ENCODE measurements at places on chromosomes 4 and X.

GRCh38 chr4:150960079-150960478 is 55.0 kb downstream of the LRBA start:
- no peak for DNase-seq

DNA sequence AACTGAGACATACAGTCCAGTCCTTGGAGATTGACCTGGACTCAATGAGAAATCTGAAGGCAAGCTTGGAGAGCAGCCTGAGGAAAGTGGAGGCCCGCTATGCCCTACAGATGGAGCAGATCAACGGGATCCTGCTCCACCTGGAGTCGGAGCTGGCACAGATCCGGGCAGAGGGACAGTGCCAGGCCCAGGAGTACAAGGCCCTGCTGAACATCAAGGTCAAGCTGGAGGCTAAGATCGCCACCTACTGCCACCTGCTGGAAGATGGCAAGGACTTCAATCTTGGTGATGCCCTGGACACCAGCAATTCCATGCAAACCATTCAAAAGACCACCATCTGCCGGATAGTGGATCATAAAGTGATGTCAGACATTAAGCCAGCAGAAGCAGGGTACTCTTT is 20.4 kb upstream of the FRMPD3 start:
- DNase-seq, result peak; percentile 3

GRCh38 chr4:54723820-54724219 is 66.1 kb downstream of the KIT start:
- DNase-seq, result no peak

GRCh38 chrX:150200361-150200760 is 162.8 kb upstream of the MAMLD1 start:
- no peak for DNase-seq

DNA sequence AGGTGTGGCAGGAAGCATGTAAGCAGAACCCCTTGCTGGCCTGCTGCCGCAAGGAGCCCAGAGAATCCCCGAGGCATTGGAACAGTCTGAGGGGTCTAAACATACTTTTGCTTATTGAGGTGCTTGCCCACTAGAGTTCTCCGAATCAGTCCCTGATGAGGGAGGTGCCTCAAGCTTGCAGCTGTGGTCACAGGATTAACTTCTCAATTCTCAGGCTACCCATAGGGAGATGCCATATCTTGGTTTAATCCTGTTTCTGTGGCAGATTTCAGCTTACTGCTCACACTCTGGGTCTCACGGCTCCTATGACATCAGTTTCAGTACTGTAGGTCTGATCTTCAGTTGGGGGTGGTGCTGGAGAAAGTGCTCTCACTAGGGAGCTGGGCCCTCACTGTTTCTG is 39.9 kb downstream of the CCNG2 start:
- DNase-seq, result no peak

GRCh38 chr4:118557298-118557851 is 127.8 kb upstream of the METTL14 start:
- DNase-seq, result no peak

DNA sequence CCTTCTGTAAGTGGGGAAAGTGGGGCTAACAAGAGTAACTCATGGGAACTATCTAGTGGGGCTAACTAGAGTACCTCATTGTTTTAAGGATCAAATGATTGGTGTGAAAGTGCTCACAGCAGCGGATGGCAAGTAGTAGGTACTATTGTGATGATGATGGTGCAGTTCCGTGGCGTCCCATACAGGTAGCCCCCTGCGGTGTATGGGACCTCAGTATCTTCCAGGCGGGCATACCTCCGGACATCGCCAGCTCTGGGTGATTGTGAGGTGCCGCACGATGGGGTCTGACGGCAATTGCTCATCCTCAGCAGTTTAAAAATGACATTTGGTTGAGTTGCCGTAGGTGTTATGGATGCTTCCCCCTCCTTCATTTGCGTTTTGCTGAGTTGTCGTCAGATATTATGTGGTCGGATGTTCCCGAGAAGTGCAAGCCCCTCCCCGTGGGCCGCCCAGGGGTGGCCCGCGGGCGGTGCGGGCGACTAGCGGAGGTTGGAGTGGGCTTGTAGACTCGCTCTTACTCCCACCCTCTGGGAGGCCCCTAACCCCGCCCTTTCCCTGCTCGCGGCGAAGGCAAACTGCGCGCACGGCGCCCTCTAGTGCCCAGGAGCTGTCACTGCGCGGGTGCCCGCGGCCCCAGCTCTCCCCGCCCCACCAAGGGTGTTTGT is 18.3 kb upstream of the GPR101 start:
- DNase-seq, result peak; percentile 76

DNA sequence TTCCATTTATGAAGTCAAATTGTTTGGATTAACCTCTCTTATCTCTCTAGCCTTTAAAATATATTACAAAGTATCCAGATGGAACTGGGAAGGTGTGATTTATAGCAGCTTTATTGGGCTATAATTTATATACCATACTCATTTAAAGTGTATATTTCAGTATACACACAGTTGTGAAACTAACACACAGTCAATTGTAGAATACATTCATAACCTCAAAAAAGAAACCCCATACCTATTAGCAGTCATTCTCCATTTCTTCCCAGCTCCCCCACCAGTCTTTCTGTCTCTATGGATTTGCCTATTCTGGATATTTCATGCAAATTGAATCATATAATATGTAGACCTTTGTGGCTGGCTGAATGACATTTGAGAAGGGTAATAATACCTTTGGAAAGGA is 7.6 kb upstream of the NAP1L5 start:
- no peak for DNase-seq

DNA sequence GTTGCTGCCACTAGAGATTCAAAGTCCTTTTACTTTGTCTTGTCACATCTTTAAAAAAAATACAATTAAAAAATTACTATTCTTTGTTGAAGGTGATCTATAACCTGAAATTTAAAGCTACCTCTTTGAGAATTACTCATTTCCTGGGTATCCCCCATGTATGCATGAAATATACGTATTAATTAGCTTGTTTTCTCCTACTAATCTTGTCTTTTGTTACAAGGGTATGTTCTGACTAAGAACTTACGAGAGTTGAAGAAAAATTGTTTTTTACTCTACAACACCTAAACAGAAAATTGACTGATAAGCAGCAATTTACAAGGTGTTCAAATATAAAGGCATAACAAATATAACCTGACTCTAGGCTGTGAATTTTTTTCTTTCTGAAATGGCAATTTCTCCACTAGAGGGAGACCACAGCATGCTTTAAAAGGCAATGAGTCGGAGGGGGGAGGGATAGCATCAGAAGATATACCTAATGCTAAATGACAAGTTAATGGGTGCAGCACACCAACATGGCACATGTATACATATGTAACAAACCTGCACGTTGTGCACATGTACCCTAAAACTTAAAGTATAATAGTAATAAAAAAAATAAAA is 249.6 kb downstream of the OPHN1 start:
- no peak for DNase-seq

- no peak for DNase-seq
Measured at GRCh38 chrX:5733501-5733900, 495.2 kb downstream of the NLGN4X start.

GRCh38 chr4:118682928-118683327 is 2.3 kb upstream of the METTL14 start:
- no peak for DNase-seq

DNA sequence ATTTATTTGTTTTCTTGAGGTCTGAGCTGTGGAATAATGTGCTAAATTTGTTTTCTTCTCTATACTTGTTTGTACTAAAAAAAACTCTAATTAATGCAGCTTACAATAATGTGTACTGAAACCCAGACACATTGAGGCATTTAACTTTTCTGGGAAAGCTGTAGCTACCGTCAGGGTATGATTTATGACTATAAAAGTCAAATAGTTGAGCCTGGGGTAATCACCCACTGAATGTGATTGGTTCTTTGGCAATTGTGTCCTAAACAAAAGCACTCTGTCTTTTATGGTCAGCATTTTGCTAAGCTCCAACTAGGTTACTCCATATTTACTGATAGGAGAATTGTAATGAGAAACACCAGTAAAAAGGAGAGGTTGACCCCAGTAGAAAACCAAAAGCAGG is 65.9 kb upstream of the CBLL2 start:
- DNase-seq, result no peak
